ENCODE measurements at places on chromosomes 1 and 21.

DNA sequence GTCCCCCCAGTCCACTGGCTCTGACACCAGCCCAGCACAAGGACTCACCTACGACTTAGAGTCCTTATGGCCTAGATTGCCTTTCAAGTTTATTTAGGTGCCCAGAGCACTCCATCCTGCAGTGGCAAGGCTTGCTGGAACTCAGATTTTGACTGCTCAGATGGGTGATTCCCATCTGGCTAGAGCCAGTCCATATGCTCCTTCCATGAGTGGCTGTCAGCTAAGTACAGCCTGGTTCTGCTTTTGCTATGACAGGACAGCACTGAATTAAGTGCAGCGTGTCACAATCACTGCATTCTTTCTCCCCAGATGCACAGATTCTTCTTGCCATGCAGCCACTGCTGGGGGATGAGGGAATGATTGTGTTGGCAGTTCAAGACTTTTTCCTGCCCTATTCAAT is 43.8 kb downstream of the GPR52 start:
- peak; percentile 32 for DNase-seq

DNA sequence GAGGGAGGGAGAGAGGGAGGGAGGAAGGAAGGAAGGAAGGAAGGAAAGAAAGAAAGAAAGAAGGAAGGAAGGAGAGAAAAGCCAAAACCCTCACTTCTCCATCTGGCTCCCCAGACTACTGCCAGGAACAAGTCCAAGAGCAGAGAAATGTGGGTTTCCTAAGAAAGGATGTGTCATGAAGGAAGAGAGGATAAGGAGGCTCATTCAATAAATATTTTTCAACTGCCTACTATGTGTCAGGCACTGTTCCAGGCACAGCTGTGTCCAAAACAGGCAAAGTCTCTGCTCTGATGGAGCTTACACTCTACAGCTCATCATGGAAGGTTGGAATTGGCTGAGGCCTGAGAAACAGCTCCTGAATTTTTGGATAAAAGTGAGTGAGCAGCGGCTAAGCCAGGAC is 42.6 kb upstream of the ATP2B4 start:
- no peak for DNase-seq

- DNase-seq: no peak
These were observed 29.3 kb upstream of the FASLG start for GRCh38 chr1:172629638-172630037.

GRCh38 chr1:160685266-160685665 is 26.4 kb downstream of the CD48 start:
- no peak for DNase-seq

- DNase-seq: no peak
These were observed 17.1 kb upstream of the TMEM9 start for GRCh38 chr1:201171063-201172036.

DNA sequence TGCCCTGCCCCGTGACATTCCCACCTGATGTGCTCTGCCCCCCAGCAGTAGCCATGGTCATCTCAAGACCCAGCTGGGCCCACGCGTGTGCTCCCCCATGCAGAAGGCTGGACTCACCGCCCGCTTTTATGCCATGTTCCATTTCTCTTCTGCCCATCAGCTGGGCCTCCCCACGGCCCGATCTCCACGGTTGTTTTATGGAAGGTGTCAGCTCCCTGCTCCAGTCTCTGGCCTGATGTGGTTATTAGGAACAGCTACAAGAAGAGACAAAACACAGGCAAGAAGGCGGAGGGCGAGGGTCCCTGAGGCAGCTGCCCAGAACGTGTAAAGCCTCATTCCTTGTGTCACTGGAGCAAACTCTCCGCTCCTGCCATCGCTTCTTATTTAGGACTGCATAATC is 50.2 kb upstream of the DISP3 start:
- no peak for DNase-seq

DNA sequence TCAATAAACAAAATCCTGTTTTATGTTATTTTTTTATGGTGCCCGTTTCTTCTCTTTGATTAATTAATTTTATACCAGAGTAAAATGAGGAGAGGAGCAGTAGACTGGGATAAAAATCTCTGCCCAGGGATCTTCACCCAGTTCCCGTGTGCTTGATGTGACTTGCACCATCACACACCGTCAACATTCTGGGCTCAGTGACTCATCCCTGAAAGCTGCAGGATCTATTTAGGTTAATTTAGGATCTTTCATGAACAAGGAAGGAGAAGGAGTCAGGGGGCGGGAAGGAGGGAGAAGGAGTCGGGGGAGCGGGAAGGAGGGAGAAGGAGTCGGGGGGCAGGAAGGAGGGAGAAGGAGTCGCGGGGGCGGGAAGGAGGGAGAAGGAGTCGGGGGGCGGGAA is 182.4 kb downstream of the SMYD3 start:
- no peak for DNase-seq

DNA sequence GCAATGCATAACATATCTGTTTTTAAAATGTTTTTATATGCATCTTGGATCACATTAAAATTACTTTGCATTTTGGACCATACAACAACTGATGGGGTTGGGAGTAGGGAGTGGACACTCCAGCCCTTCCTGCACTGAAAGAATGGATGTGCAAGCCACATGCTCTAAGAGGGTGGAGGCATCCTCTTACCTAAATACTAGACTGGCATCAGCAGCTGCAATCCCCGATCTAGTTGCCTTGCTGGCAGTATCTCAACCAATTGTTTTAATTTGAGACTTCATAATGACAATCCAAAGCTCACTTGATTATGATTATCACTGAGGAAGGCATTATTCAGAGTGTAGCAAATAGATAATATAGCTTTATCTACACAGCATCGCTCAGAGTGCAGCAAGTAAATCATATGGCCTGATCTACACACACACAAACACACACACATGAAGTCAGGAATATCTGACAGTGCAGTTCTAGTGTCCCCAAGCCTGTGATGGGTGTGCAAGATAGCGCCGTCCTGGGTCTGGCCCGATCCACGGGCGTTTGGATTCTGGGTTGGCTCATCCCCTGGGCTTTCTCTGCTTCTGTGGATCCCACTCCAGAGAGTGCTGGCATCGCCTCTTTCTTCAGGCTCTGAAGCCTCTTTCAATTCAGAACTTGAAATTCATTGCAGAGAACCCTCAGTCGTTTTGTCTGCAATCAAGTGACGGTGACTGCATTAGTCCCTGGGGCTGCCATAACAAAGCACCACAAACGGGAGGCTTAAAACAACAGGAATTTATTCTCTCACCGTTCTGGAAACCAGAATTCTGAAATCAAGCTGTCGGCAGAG is 181.3 kb downstream of the ETS2 start:
- no peak for DNase-seq

- no peak for DNase-seq
These were observed 18.0 kb upstream of the OLIG2 start for GRCh38 chr21:33007747-33008146.

Measured in DMS 273 treated with DMSO at 0.1 percent for 48 hours (cell line).